Esophagus (tissue), 2 donors: ENCODE measurements at places on chromosomes 3 and 15. TPM values are rescaled to one million over a fixed set of nuclear protein-coding genes. Genes with fewer than 3 reads are reported as not detected.

Gene CD200
- polyA plus RNA-seq = 0.90 TPM

Gene CCDC54
- not detected for polyA plus RNA-seq

Gene UCN2
- 2.3 TPM for polyA plus RNA-seq

Gene GHRL
- polyA plus RNA-seq = 0.63 TPM

Gene TNIK
- polyA plus RNA-seq = 3.2 TPM

Gene MUSTN1
- polyA plus RNA-seq = 7.0 TPM

Gene GP5
- polyA plus RNA-seq = 0.01 TPM

Gene TMF1
- polyA plus RNA-seq = 6.9 TPM

Gene LRRC49
- polyA plus RNA-seq = 2.1 TPM
